Right ventricle myocardium superior (tissue), 1 donor: ENCODE measurements at places on chromosomes 4 and X. TPM values are rescaled to one million over a fixed set of nuclear protein-coding genes. Genes with fewer than 3 reads are reported as not detected.

Gene GRIA2
- total RNA-seq = not detected

- DNase-seq = no peak
These were observed 1.2 kb downstream of the GEMIN8 start for GRCh38 chrX:14028473-14028872.

DNA sequence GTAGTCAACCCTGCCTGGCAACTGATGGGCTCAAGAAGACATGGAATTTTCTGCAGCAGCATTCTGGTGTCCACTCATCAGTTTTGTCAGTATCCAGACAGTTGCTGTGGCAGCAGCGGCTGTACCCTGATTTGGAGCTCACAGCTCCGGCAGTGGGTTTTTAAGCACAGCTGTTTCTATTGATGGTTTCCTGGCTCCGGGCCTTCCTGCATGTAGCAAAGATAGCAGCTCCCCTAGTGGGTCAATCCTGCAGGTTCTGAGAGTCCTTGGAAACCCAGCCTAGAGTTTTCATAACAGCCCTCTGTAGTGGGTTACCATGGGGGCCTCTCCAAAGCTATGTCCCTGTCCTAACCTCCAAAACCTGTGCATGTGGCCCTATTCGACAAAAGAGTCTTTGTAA is 84.0 kb upstream of the ATP6AP2 start:
- DNase-seq = no peak

Gene ANOS1
- 4.5 TPM for total RNA-seq

GRCh38 chr4:107685740-107686139 is 34.3 kb downstream of the PAPSS1 start:
- DNase-seq = no peak
